ENCODE measurements at places on chromosomes 6 and 20. TPM values are rescaled to one million over a fixed set of nuclear protein-coding genes. Genes with fewer than 3 reads are reported as not detected.

Gene RSPH9
- polyA plus RNA-seq = 1.2 TPM

Gene SPDEF
- polyA plus RNA-seq = not detected

Gene NKAIN2
- not detected for polyA plus RNA-seq

Gene CLVS2
- not detected for polyA plus RNA-seq

Gene BFSP1
- polyA plus RNA-seq = not detected

Gene METTL24
- polyA plus RNA-seq = not detected

Gene RBM24
- polyA plus RNA-seq = not detected

Gene SLC12A5
- 0.11 TPM for polyA plus RNA-seq

Gene C6orf52
- 1.1 TPM for polyA plus RNA-seq

Gene SEL1L2
- polyA plus RNA-seq = not detected

Gene PCK1
- polyA plus RNA-seq = not detected

Gene SLA2
- polyA plus RNA-seq = 0.68 TPM

Gene KIAA0408
- polyA plus RNA-seq = 0.76 TPM

Gene LY6G6F
- 0.95 TPM for polyA plus RNA-seq

Gene COL11A2
- not detected for polyA plus RNA-seq

Gene HDGFL1
- not detected for polyA plus RNA-seq

Gene KCNS1
- polyA plus RNA-seq = not detected

Gene PPP1R3G
- polyA plus RNA-seq = 0.23 TPM

Gene CHRNA4
- not detected for polyA plus RNA-seq

Gene RIPOR3
- polyA plus RNA-seq = 3.3 TPM

Gene OR11A1
- not detected for polyA plus RNA-seq

Gene SLC44A4
- not detected for polyA plus RNA-seq

Gene TMC2
- polyA plus RNA-seq = not detected

Gene KIFC1
- 0.23 TPM for polyA plus RNA-seq

Gene GTF3C6
- 97.4 TPM for polyA plus RNA-seq

Gene DDO
- not detected for polyA plus RNA-seq

Gene HAO1
- not detected for polyA plus RNA-seq

Gene ZNF512B
- polyA plus RNA-seq = 0.30 TPM

Gene HINT3
- 13.3 TPM for polyA plus RNA-seq

Gene MDFI
- polyA plus RNA-seq = not detected

Gene C20orf144
- polyA plus RNA-seq = not detected

Gene IYD
- polyA plus RNA-seq = not detected

Gene SLC35F1
- not detected for polyA plus RNA-seq

Gene PSORS1C2
- not detected for polyA plus RNA-seq

Gene PDYN
- not detected for polyA plus RNA-seq

Gene PRR18
- not detected for polyA plus RNA-seq

Data from IgD-negative memory B cell (primary cell).